ENCODE measurements at places on chromosomes 6 and 20.

GRCh38 chr6:10401004-10401536 is 13.8 kb downstream of the TFAP2A start:
- DNase-seq: no peak

DNA sequence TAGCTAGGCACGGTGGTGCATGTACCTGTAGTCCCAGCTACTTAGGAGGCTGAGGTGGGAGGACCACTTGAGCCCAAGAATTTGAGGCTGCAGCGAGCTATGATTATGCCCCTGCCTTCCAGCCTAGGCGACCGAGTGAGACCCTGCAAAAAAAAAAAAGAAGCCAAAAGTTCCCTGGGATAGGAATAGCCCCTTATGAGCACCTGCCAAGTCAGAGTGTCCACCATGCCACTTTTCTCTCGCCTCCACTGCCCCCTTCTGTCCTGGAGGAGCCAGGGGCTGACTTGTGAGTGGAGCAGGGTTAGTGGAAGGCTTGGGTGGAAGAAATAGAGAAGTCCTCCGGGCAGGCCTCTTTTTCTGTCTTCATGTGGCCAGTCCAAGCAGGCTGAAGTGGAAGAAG is 12.1 kb upstream of the DDX27 start:
- no peak for DNase-seq

GRCh38 chr6:17584241-17584803 is 15.8 kb upstream of the FAM8A1 start:
- peak; percentile 70 for DNase-seq

- DNase-seq: no peak
Observed at GRCh38 chr6:81753711-81754577, 1.5 kb upstream of the TENT5A start.

DNA sequence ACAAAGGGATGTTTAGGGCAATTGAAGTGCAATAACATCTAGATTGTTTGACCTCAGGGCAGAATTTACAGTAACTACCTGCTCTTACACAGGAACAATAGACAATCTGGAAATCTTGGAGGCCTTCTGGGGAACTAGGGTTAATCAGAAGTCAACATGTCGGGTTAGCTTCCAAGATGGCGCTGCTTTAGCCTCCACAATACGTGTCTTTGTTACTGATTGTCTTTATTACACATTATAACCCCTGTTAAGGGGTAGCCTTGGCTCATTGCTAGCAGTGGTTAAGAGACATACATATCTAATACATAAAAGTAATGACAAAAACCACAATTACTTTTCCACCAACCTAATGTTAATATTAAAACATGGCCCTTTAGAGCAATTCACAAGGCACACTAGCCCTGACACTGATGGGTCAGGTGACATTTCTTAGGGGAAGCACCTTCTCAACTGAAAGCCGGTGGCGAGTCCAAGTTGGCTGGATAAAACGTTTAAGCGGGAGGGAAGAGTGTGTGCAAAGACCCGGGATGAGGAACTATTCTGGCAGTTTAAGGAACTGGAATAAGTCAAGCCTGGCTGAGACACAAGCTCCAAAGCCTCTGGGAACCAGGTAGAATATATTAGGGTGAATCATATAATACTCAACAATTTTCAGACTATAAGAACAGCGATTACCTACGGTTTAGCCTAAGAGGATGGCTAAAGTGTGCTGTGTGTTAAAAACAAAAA is 236.9 kb downstream of the BCAS1 start:
- DNase-seq: no peak

DNA sequence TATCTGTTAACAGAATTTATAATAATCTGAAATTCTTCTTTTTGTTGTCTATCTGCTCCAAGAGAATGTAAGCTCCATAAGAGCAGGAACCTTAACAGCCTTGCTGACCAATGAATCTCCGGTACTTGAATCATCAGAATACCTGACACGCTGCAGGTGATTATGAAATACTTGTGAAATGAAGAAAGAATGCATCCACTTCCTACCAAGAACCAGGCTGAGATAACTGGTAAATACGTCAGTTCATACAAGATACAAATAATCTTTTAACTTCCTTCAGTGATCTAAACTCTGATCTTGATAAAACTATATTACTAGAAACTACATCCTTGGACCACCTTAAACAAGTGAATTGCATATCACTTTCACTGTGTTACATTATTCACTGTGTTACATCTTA is 116.2 kb downstream of the MAP3K5 start:
- DNase-seq: no peak

DNA sequence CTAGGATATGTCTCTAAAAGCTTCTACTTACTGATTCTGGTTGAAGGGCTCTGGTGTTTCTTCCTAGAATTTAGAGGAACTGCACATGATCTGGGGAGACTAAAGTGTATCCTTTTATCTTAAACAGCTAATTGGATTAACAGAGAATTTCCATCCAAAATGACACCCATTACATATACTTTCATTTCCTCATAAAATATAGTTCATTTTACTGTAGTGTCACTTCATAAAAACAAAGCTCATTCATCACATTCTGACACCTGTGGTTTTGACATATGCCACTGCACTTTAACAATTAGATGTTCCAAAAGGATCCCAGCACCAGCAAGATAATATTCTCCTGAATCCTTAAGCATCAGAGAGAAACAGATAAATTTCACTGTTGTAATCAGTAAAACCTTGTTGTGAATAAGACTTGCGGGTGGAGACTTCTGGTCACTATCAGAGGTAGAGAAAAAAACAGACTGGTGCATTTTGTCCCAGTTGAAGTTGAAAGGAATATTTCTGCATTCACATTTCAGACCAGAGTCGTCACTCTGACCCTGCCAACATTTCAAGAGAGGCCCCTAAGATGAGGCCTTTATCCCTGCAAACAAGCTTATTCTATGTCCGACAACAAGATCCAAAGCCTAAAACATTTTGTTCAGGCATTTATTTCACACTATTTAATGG is 175.3 kb upstream of the BMP5 start:
- no peak for DNase-seq

- no peak for DNase-seq
Observed at GRCh38 chr6:41428336-41428995, 93.1 kb downstream of the NCR2 start.

- DNase-seq: no peak
Observed at GRCh38 chr20:42493001-42493400, 696.7 kb downstream of the PTPRT start.

DNA sequence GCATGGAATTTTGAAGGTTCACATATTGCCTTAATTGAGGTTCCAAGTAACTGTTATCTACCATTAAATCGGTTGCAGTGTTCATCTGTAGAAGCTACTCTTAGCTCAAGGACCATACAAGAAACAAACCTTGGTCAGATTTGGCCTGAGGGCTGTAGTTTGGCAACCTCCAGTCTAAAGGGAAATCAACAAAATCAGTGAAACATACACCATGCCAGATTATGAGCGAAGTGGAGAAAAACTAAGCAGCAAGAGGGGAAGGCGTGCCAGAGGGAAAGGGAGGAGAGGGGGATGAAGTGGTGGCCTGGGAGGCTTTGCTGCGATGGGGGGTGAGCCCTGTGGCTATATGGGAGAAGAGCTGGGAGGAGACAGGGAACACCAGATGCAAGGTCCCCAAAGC is 8.8 kb upstream of the SNAI1 start:
- no peak for DNase-seq

DNA sequence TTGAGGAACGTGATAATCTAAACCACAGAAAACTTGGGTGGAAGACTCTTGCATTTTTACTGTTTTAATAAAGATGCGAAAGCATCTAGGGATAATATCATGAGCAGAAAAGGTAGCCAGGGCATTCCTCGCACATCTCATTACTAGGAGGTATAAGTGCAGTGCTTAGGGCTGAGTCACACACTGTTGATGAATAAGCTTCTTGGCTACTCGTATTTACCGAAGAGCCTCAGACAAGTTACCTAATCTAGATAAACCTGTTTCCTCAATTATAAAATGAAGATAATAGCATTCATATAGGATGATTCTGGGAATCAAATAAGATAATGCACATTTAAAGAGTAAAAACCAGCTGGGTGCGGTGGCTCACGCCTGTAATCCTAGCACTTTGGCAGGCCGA is 780 bp upstream of the KIAA0319 start:
- DNase-seq: no peak

GRCh38 chr6:158972241-158973233 is 27.5 kb downstream of the RSPH3 start:
- peak; percentile 34 for DNase-seq

GRCh38 chr6:144364208-144364720 is 79.1 kb downstream of the UTRN start:
- DNase-seq: no peak

DNA sequence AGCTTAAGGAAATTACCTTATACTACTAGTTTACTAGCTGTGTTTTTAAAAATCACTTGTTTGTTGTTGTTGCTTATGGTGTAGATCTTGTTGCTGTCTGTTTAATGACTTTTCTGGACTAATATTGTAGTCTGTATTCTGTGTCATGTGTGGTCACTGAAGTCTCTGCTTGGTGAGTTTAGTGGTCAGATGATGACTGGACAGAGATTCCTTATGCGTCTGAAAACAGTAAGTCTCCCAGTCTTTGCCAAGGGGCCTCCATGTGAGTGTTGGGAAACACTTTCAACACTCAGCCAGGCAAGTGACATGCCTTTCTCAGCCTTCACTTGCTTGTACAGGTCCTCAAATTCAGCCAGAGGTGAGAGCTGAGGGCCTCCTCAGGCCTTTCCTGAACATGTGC is 256.9 kb upstream of the RNF24 start:
- DNase-seq: no peak

DNA sequence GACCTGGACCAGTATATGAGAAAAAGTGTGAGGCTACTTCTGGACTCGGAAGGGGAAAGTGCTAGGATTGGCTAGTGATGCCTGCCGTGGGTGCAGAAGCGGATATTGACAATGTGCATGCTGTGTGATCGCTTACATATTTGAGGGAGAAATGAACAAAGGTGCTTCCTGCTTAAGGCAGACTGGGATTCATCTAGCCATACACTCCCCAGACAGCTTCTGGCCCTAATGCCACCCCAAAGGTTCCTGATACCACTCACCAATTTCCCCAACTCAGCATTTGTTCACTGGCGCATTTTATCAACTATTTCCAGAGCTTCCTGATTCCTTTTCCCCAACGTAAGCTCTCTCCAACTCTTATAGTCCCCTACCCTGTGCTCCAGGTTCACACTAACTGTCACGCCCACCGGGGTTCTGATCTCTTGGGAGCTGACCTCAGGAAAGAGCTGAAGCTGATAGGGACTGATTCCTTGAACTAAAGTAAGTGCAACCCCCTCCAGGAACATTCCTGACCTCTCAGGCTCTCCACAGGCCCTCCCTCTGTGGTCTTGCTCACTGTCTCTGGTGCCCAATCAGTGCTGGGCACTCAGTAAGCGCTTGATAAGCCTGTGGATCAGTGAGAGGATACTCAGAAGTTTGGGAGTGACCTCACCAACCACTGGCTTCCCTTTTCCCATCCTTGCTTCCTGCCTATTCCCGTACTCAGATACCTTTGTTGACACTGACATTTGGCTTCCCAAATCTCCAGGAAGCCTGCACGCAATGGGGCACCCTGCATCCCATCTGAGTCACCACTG is 73.3 kb downstream of the MRPL14 start:
- DNase-seq: no peak

DNA sequence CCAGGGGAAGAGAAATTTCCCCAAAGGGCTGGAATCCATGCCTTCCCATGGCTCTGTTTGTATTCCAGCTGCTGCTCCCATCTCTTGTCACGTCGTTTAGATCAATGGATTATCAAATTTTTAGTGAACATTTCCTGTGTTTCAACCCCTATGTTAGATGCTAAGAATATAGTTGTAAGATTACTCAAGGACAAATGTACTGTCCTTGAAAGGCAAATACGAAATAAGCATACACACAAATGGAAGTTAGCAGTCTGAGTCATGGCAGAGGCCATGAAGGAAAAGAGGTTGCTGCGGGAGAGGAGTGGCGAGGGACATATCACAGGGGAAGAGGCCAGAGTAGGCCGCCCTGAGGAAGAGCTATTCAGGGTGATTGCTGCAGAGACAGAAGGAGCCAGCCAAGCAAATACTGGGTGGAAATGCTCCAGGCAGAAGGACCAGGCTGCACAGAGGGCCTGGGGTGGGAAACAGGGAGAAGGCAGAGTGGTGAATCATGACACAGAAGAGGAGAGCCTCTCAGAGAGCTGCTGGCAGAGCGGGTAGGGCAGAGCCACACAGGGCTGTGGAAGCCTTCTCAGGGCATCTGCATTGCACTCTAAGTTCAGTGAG is 219.2 kb upstream of the LRFN2 start:
- no peak for DNase-seq

DNA sequence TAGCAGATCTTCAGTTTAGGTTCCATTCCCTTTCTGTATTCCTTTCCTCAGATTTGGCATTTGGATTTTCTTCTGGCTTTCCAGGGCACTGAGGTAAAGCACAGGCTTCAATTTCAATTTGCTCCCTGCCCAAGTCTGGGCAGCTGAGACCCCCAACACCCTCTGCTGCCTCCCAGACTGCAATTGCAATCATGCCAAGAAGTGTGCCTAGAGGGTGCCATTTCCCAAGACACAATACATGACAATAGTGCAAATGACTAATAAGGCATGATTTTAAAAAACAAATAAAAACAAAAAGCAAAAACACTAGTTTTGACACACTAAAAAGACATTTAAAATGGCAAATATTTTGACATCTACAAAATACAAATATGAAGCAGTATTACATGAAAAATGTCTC is 364.8 kb downstream of the EPM2A start:
- no peak for DNase-seq

DNA sequence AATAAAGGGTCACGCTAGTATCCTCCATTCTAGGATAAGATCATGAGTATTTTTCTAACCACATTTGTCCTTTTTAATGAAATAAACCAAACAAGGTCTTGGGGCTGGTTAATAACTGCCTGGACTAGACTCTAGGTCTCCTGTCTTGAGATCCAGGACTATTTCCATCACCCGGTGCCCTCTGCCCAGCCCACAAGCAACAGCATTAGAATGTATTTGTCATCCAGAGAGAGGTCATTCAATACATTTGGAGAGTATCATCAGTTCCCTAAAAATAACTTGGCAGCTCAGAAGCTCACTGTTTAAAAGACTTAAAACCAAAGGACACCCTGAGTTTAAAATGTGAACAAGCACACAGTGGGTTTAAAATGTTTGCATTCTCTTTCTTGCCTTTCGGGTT is 4.4 kb upstream of the RBM24 start:
- DNase-seq: no peak

- DNase-seq: peak; percentile 76
Observed at GRCh38 chr6:45438849-45439406, 61.2 kb upstream of the SUPT3H start.

GRCh38 chr6:88535306-88535705 is 369.2 kb upstream of the CNR1 start:
- DNase-seq: no peak

DNA sequence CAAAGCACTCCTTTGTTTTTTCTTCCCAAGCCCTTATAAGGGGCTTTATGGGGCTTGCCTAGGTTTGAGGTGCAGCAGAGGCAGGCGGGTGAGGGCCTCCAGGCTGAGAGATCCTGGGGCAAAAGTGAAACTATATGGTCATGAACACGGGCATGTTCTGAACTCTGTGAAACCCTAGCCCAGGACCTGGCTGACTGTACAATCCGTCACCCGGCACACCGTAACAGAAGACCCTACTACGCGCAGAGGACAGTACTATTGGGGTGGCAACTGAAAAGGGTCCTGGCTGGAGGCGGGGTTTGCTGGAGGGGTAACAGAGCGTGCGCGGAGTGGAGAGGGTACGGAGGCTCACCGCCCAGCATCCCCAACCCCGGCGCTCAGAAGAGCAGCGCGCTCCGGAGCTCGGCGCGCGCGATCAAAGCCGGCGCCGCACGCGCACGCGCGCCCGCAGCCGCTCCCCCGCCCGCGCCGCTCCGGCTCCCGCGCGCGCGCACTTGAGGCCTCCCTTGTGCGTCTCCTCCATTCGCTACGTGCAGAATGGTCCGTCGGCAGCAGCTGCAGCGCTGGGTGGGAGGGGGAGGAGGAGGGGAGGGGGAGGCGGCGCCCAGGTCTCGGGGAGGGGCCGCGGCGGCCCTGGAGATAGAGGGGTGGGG is 54.2 kb downstream of the MRPL14 start:
- DNase-seq: no peak

Measured in fibroblast of the conjunctiva (primary cell).